ENCODE measurements at places on chromosomes 11 and 22.
A peak's percentile ranks its signal among the peaks of the same experiment; 100 is the strongest.

DNA sequence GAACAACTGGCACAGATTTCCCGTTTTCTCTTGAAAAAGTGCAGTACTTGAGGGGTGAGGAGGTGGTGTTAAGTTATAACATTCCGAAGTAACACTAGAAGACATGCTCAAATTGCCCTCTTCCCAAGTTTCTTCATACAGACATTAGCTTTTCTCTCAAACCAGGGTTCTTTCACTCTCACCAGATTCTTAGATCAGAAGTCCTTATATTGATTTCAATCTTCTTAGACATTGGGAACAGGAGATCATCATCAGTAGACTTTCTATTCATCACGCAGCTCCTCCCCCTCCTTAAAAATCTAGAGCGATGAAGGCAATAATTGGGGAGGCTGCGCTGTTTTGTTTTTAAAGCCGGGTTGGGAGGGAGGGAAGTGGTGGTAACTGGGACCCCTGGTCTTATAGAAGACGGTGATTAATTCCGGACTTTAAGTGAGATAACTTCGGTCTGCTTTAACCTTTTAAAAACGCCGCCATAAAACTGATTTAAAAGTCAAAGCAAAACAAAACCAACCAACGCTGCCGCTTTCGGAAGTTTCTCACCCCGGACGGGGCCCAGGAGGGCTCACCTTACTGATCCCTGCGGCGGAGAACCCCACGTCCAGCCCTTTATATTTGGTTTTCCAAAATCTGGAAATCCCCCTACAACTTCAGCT, 665 bp downstream of the USP28 start:
- DNase-seq, result peak; percentile 8

DNA sequence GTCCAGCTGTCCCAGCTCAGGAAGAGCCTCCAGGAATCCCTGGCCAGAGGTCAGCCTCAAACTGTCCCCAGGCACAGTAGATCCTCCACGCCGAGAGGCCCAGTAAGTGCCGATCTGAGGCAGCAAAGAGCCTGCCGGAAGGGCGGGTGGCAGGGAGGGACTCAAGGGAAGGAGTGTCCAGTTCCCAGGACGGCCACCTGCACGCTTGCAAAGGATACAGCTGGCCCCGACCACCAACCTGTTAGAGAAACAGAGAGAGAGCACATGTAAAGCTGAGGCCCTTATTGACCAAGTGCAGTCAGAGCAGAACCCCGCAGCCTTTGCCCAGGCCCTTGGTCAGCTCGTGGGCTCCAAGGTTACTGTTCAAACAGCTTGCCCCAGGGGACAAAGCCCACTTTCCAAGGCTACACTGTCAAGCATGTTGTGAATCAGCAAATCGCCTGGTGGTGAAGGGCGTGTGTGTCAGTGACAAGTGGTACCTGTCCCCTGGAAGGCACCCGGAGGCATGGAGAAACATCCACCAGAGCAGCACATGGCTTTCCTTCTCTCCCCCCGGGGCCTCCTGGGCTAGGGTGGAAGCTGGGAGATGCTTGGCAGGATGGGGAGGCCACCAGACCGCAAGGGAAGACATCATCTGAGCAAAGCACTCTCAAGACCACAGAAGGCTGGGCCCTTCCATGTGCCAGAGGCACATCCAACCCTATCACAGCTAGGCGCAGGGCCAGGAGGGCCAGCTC, 42.6 kb upstream of the COMT start:
- DNase-seq, result no peak

GRCh38 chr11:19632499-19632834, 80.2 kb upstream of the NAV2 start:
- peak; percentile 93 for DNase-seq

DNA sequence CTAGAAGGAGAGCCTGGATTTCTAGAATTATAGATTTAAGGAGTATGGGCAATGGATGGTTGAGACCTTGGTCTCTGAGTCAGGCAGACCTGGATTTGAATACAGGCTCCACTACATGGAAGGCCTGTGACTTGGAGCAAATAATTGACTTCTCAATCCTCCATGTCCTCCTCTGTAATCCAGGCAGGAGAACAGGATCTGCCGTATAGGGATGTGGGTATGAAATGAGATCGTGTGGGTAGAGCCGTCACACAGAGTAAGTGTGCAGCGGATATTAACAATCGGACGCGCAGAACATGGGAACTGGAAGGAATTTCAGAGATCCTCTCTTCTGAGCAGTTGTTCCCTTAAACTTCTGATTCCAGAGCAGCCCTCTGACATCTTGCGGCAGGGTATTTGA, 11.5 kb upstream of the TMPRSS13 start:
- no peak for DNase-seq

GRCh38 chr11:12174477-12175143, 64.2 kb downstream of the MICAL2 start:
- no peak for DNase-seq

- DNase-seq, result peak; percentile 53
Observed at GRCh38 chr11:911031-911889, 650 bp upstream of the CHID1 start.

DNA sequence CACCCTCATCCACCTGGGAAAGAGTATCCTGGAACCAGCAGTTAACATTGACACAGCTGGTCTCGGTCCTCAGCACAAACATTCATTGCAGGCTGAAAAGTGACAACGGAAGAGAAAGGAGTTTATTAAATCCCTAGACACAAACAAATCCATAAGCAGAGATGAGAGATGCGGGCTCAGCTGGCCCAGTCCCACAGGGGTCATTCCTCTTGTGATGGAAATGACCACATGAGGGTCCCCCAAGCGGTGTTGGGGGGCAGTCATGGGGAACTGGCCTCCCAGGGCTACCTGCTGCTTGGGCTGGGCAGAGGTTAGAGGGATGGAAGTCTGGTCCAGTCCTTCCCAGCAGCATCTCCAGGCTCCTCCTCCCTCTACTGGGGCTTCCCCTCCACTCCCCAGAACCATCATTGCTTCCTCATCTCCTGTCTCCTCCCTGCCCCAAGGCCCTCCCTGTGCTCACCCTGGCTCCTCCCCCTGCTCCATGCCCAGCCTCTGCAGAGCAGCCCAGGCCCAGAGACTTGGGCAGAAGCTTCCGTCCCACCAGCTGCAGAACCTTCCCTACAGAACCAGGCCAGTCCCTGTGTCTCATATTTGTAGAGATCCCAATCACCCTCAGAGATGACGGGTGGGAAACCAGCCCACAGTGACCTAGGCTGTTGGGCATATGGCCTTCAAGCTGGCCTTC, 5.4 kb upstream of the IGLL5 start:
- DNase-seq, result no peak

DNA sequence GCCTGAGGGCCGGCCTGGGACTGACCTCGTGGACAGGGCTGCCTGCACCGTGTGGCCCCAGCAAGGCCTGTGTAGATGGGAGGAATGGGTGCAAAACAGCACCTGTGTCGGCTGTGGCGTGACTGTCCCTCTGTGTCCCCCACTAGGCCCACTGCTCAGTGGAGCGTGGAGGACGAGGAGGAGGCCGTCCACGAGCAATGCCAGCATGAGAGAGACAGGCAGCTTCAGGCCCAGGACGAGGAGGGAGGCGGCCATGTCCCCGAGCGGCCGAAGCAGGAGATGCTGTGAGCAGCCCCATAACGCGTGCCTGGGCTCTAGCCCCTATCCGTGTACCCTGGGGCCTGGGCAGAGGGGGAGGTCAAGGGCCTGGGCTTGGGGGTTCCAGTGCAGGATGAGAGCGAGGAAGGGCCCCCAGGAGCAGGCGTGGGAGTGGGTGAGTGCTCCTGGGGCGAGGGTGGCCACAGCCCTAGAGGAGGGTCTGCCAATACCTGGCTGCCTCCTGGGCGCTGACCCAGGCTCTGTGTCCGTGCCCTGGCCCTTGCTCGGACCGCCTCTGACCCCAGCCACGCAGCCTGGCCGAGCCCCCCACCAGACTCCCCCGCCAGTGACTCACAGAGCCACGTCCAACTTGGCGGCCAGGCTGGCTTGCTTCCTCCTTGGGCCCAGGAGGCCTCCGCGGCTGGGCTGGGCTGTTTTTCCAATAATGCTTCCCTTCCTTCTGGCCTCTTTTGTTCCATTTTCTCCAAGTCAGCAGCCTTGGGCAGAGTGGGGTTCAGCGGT, 11.6 kb downstream of the PRR33 start:
- DNase-seq, result no peak

- DNase-seq, result no peak
Observed at GRCh38 chr11:70555078-70555477, 156.7 kb downstream of the CTTN start.

- DNase-seq, result peak; percentile 54
Observed at GRCh38 chr11:62459080-62459479, 40.2 kb downstream of the SCGB1A1 start.

GRCh38 chr11:95245038-95245437, 14.0 kb upstream of the SESN3 start:
- DNase-seq, result peak; percentile 64

- peak; percentile 89 for DNase-seq
Observed at GRCh38 chr22:29387921-29388758, at the start of gene AP1B1. Gene AP1B1 (minus strand): TSS chr22:29388570. CDS start chr22:29367243, 21,327 bp downstream.

GRCh38 chr11:72816404-72816990, 2.3 kb downstream of the ATG16L2 start:
- peak; percentile 25 for DNase-seq

DNA sequence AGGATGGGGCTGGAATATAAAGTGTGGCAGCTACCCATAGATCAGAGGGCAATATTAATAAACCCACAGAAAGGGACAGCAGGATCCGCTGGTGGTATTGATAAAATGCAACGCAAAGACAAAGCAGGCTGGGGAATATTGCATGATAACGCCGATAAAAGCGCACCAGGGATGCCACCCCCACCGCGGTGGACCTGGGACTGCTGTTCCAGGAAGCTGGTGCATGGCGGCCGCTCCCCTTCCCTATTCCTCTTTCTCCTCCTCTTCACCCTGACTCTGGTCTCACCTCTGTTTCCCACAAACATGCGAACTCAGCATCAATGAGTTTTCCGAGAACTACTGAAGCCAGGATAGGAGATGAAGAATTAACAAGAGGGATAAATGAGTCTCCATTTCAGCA, 20.2 kb downstream of the SPATA19 start:
- no peak for DNase-seq

- DNase-seq, result no peak
Observed at GRCh38 chr22:37657590-37658132, 862 bp upstream of the PDXP start.

- DNase-seq, result no peak
Observed at GRCh38 chr22:39712081-39712480, 141.5 kb downstream of the CACNA1I start.

- DNase-seq, result no peak
Observed at GRCh38 chr22:41561335-41561734, 525 bp downstream of the CSDC2 start.

DNA sequence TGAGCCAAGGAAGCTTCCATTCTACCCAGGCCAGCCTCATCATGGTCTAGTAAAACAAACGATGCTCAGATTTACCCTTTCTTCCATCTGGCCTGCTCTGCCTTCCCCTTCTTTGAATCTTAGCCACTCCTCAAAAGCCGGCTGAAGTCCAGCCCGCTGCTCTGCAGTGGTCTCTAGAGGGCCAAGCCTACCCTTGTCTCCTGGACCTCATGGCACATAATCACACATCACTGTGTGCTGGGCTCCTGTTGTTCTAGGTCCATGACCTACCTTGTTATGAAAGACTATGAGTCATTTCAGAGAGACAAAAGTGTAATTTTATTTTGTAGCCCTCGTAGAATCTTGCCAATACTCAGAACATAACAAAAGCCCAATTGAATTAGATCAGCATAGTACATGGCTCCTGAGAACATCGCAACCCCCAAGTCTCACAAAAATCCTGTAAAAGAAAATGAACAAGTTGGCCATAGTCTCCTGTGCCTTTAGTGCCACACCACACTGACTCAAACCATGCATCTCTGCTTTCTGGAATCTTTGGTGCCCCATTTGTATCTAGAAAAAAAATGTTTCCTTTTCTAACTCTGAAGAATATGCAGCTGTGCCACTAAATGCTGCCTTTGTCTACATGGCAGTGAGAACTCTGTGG, 192.7 kb downstream of the OPCML start:
- DNase-seq, result no peak

DNA sequence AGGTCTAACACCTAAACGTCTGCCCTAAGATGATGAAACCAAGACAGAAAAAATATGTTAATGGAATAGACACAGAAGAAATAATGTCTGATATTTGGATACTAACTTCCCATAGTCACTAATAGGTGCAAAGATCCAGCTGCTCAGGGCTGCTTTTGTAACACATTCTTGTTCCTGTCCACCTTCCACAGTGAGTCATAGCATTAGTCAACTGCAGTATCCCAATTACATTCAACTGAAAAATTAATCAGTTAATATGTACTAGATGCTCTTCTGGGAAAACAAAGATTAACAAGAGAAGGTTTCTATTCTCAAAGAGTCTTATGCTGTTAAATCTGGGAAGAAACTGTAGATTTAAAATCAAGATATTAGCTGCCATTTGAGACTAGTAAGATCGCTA, 47.6 kb downstream of the HEPHL1 start:
- DNase-seq, result peak; percentile 15

DNA sequence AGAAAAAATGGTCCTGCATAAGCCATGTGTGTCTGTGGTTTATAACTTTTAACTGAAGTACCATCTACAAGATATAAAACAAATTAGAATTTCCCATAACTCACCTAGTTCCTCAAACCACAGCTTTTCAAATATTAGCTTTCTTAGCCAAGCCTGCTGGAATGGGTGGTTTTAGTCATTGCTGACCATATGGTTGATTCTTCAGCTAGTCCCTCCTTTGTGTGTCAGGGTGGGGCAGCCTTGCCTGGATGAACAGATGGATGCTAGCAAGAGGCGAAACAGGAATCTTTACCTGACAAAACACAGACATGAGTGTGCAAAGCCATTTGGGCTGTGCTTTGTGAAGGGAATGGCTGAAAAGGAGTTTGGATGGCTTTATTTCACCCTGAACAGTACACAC, 6.9 kb upstream of the B3GNT6 start:
- DNase-seq, result no peak

GRCh38 chr11:121780971-121781370, 328.2 kb upstream of the SORL1-AS1 start:
- no peak for DNase-seq

GRCh38 chr11:126695293-126695692, 305.3 kb downstream of the KIRREL3 start:
- DNase-seq, result no peak

GRCh38 chr22:17117890-17118289, 3.3 kb downstream of the TMEM121B start:
- no peak for DNase-seq

DNA sequence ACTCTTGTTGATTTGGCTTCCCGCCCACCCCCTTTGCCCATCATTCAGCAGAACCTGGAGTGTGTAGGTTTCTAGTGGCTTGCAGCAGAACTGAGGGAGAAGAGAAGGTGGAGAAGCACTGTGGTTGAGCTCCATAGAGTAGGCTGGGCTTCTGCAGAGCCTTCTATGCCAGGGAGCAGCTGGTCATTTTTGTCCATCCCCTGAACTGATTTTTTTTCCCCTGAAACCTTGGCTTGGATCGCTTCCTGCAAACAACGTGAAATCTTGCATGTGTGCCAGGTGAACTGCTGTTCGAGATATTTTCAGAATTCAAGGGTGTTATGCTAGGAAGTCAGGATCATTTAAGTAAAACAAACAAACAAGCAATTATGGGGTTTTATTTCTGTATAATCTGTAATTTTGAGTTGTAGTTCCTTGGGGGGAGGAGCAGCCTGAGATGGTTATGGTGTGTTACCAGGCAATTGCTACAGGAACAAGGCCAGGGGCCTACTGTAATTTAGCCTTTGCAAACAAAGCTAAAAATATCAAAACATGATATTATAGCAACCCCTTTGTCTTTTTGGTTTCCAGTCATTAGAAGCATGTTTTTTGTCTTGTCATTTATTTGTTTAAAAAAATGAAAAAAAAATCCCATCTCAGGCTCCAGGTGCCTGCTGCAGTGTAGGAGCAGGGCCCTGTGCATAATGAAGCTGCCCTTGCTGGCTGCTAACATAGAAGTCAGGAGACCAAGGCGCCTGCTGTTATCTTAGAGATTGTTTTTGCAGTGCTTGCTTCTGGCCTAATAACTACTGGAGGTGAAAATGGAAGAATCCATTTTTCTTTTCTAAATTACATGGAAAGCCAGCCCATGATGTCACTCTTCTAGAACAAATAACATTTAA, 152.4 kb upstream of the TTC12 start:
- no peak for DNase-seq

Measured in amniotic epithelial cell (primary cell).